ENCODE measurements at places on chromosomes 16 and 17. TPM values are rescaled to one million over a fixed set of nuclear protein-coding genes. Genes with fewer than 3 reads are reported as not detected.

- H3K27ac ChIP-seq, result no peak overlapping the region
- no peak overlapping the region for H3K4me3 ChIP-seq
- H3K27me3 ChIP-seq, result peaks cover 22% of the 10 kb centered on the region
- H3K4me1 ChIP-seq, result no peaks in the 10 kb centered on the region
- H3K36me3 ChIP-seq, result no peaks in the 10 kb centered on the region
These were observed 7.3 kb downstream of the CDH13 start for GRCh38 chr16:82633964-82634600.

Gene OMG
- total RNA-seq, result 0.14 TPM

Gene C16orf86
- 1.8 TPM for total RNA-seq

Gene TBC1D3K
- not detected for total RNA-seq

Gene KRTAP4-6
- not detected for total RNA-seq

DNA sequence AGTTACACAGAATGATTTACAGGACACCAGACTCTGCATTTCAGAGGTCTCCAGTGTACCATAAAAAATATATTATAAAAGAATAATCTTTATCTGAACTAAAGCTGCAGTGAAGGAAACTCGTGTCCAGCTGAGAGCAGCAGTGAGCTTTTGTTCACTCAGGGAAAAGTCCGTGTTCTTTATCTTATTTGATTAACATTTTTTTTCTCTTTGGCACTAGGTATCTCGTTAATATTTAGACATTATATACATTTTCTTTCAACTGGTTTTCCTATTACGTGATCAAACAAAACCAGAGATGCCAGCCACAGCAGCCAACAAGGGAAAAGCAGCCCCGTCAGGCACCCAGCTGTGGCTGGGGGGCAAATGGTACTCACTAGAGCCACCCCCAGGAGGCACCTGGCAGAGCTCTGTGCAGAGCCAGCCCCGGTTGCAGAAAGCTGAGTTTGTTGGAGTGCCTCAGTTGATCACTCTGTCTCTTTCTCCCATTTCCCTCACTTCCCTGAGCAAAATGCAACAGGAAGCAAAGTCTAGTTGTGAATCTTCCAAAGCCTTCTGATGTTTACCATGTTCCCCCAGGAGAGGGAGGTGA lies 1.1 kb upstream of the HS3ST4 start:
- peaks cover 60% of the 10 kb centered on the region for H3K27me3 ChIP-seq
- H3K4me3 ChIP-seq, result no peak overlapping the region
